ENCODE measurements at places on chromosomes 7 and 10. TPM values are rescaled to one million over a fixed set of nuclear protein-coding genes. Genes with fewer than 3 reads are reported as not detected.

- peak; percentile 19 for DNase-seq
- no peak overlapping the region for H3K27ac ChIP-seq
- peaks cover 79% of the 10 kb centered on the region for H3K27me3 ChIP-seq
- H3K36me3 ChIP-seq = no peaks in the 10 kb centered on the region
- H3K4me3 ChIP-seq = no peak overlapping the region
Observed at GRCh38 chr7:85191383-85191782, 4.5 kb upstream of the SEMA3D start.

DNA sequence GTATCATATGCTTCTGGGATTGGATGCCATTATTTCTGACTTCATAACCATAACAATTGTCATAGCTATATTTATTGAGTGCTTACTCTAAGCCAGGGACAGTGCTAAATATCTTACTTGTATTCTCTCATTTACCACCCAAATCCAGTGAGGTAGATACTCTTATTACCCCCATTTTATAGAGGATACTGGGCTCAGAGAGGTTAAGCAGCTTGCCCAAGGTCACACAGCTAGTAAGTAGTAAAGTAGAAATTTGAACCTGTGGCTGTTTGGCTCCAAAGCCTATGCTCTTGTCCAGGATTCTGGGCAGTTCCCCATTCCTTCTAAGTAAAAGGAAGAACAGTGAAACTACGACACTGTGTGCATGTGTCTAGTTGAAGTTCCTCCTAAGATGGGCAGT, 56.5 kb downstream of the COL13A1 start:
- H3K4me3 ChIP-seq = no peak overlapping the region
- no peak overlapping the region for H3K27ac ChIP-seq
- no peaks in the 10 kb centered on the region for H3K27me3 ChIP-seq
- no peaks in the 10 kb centered on the region for H3K36me3 ChIP-seq
- H3K4me1 ChIP-seq = peaks cover 6% of the 10 kb centered on the region

DNA sequence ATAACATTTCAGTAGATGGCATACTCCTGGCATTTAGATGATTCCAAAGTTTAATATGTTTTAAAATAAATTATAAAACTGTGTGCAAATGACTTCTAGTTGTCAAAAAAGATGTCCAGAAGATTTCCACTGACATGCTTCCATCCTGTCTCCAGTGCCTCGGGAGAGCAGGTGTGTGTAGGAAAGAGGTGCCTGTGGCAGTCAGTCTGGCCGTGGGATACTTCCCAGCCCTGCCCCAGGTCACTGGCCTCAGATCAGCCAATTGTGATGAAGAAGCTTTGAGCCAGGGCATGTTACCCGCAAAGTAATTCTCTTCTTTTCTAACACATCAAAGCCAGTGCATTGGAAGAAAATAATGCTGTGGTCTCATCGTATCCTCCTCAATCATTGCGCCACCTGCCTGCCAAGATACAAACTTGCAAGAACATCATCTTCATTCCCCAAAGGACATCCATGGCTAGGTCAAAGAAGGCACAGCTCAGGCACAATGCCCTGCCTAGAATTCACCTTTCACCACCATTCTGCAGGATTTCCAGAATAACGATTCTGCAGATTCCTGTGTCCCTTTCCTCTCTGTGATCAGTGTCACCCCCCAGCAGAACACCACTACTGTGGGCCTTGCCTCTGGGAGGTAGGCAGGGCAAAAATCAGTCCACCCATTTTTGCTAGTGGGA, 6.3 kb upstream of the KCNMA1 start:
- peaks cover 12% of the 10 kb centered on the region for H3K4me1 ChIP-seq
- H3K27me3 ChIP-seq = no peaks in the 10 kb centered on the region

DNA sequence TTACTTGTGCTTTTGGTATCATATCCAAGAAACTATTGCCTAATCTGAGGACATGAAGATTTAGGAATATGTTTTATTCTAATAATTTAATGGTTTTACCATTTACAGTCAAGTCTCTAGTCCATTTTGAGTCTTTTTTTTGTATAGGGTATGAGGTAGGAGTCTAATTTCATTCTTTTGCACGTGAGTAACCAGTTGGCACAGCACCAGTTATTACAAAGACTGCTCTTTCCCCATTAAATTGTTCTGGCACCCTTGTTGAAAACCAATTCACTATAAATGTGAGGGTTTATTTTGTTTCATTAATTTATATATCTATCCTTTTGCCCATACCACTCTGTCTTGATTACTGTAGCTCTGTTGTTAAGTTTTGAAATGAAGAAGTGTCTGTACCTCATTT, 381.6 kb downstream of the SUGCT start:
- peaks cover 6% of the 10 kb centered on the region for H3K4me1 ChIP-seq
- no peak overlapping the region for H3K4me3 ChIP-seq
- peak; percentile 53 for DNase-seq
- H3K27me3 ChIP-seq = no peaks in the 10 kb centered on the region

GRCh38 chr7:25287291-25287690, 59.0 kb upstream of the NPVF start:
- H3K4me1 ChIP-seq = no peaks in the 10 kb centered on the region
- H3K4me3 ChIP-seq = no peak overlapping the region
- H3K27ac ChIP-seq = no peak overlapping the region
- no peak for DNase-seq
- no peaks in the 10 kb centered on the region for H3K36me3 ChIP-seq

- H3K27me3 ChIP-seq = no peaks in the 10 kb centered on the region
- no peaks in the 10 kb centered on the region for H3K36me3 ChIP-seq
- H3K4me3 ChIP-seq = no peak overlapping the region
- DNase-seq = peak; percentile 25
Observed at GRCh38 chr7:22675421-22675820, 51.6 kb upstream of the IL6 start.

DNA sequence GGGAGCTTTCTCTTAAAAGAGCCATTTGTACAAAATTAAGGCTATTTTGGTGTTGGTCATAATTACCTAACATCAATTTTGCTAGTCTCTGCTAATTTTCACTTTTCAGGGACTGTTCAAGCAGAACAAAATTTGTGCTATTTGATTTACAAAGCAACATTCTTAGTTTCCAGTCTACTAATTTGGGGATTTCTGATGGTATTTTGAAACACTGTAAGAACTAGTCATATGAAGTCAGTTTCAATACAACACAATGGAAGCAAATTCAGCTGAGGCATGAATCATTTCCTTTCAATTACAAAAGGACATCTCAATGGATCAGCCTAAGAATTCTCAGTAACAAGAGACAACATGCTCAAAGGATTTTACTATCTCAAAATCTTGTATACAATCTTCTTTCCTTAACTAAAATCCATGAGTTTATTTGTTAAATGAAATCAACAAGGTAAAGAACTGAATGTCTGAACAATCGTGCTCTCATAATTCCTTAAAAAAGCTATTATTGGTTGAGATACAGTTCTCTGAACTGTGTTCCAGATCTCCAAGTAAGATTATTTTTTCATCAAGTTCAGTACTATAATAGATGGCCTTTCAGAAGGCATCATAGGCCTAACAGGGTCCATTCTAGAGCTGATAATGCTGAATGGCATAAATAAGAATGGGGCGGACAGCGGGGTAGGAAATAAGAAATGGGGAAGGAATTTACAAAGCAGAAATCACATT, 144.6 kb downstream of the NRCAM start:
- H3K4me3 ChIP-seq = no peak overlapping the region
- peak overlapping the region; percentile 88 for H3K27ac ChIP-seq
- H3K36me3 ChIP-seq = no peaks in the 10 kb centered on the region
- DNase-seq = peak; percentile 79
- no peaks in the 10 kb centered on the region for H3K27me3 ChIP-seq
- peaks cover 40% of the 10 kb centered on the region for H3K4me1 ChIP-seq

DNA sequence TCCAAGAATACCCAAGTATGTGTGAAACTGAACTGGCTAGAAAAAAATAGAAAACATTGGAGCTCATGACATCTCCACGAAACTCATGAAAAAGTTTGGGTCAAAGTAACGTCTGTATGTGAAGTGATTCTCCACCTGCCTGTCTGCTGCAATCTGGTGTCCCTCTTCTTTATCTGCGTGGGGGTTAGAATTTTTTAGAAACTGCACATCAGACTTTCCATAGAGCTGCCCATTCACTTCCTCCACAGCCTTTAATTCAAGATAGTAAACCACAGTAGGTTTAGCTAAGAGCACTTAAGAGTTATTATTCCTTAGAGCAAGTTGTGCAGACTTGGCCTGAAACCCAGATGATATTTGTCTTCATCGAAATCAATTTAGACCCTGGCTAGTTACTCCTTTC, 55.3 kb downstream of the SCIN start:
- H3K4me1 ChIP-seq = no peaks in the 10 kb centered on the region
- no peak overlapping the region for H3K4me3 ChIP-seq
- no peak overlapping the region for H3K27ac ChIP-seq
- no peak for DNase-seq
- H3K27me3 ChIP-seq = peaks cover 23% of the 10 kb centered on the region

DNA sequence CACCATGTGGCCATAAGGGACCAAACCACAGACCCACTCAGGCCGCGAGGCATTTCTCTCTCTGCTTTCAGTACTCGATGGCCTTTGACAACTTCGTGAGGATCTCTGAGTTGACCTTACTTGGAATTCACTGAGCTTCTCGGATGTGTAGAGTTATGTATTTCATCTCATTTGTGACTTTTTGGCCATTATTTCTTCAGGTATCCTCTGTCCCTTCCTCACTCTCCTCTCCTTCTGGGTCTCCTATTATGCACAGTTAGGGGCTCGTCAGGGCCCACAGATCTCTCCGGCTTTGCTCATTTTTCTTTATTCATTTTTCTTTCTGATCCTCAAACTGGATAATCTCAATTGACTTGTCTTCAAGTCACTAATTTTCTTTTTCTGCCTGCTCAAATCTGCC, 16.6 kb upstream of the FOXL3 start:
- no peak overlapping the region for H3K4me3 ChIP-seq
- no peaks in the 10 kb centered on the region for H3K36me3 ChIP-seq
- no peaks in the 10 kb centered on the region for H3K4me1 ChIP-seq
- DNase-seq = no peak
- no peak overlapping the region for H3K27ac ChIP-seq

Gene KLHL7
- total RNA-seq = 17.9 TPM

- no peak for DNase-seq
- no peaks in the 10 kb centered on the region for H3K36me3 ChIP-seq
- no peak overlapping the region for H3K27ac ChIP-seq
- no peaks in the 10 kb centered on the region for H3K4me1 ChIP-seq
Observed at GRCh38 chr10:60502621-60503020, 112.9 kb upstream of the ANK3 start.

GRCh38 chr7:32942415-32943251, 14.6 kb upstream of the FKBP9 start:
- peak overlapping the region; percentile 83 for H3K27ac ChIP-seq
- peaks cover 22% of the 10 kb centered on the region for H3K4me1 ChIP-seq
- no peaks in the 10 kb centered on the region for H3K27me3 ChIP-seq

DNA sequence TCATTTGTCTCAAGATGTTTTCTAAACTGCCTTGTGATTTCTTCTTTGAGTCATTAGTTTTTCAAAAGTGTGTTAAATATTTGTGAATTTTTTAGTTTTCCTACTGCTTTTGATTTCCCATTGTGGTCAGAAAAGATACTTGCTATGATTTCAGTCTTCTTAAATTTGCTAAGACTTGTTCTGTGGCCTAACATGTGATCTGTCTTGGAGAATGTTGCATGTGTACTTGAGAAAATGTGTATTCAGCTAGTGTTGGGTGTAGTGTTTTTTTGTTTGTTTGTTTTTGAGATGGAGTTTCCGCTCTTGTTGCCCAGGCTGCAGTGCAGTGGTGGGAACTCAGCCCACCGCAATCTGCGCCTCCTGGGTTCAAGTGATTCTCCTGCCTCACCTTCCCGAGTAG, 28.6 kb downstream of the BMPR1A start:
- no peaks in the 10 kb centered on the region for H3K27me3 ChIP-seq
- no peak overlapping the region for H3K4me3 ChIP-seq
- H3K36me3 ChIP-seq = no peaks in the 10 kb centered on the region
- H3K27ac ChIP-seq = no peak overlapping the region
- no peaks in the 10 kb centered on the region for H3K4me1 ChIP-seq

DNA sequence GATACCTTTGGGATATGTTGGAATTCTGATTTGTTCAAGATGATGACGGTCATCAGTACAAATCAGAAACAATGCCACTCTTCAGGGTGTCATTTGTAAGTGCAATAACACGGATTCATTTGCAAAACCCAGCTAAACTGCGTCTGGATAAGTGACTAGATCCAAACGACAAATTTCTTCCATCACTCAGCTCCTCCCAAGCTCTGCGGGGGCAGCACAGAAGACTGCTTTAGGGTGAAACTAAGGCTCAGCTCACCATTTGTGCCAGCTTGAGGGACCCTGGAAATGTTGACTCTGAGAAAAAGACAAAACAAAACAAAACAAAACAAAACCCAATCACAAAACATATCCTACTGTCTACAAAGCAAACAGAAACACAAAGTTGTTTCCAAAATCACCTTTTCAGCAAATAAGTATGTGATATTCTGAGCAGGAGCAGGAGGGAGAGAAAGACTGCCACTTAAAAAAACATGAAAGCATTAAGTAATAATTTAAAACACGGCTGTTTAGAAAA, 8.0 kb downstream of the EVX1 start:
- no peak for DNase-seq
- H3K4me1 ChIP-seq = peaks cover 19% of the 10 kb centered on the region
- no peak overlapping the region for H3K27ac ChIP-seq
- H3K27me3 ChIP-seq = no peaks in the 10 kb centered on the region

- H3K36me3 ChIP-seq = no peaks in the 10 kb centered on the region
- no peak overlapping the region for H3K27ac ChIP-seq
- no peak for DNase-seq
- H3K4me1 ChIP-seq = no peaks in the 10 kb centered on the region
- no peaks in the 10 kb centered on the region for H3K27me3 ChIP-seq
- no peak overlapping the region for H3K4me3 ChIP-seq
Observed at GRCh38 chr7:94452239-94452638, 57.4 kb upstream of the CASD1 start.

GRCh38 chr10:761376-761775, 71.9 kb upstream of the DIP2C start:
- no peak for DNase-seq
- no peak overlapping the region for H3K27ac ChIP-seq
- peaks cover 6% of the 10 kb centered on the region for H3K36me3 ChIP-seq
- no peaks in the 10 kb centered on the region for H3K4me1 ChIP-seq
- H3K4me3 ChIP-seq = no peak overlapping the region

DNA sequence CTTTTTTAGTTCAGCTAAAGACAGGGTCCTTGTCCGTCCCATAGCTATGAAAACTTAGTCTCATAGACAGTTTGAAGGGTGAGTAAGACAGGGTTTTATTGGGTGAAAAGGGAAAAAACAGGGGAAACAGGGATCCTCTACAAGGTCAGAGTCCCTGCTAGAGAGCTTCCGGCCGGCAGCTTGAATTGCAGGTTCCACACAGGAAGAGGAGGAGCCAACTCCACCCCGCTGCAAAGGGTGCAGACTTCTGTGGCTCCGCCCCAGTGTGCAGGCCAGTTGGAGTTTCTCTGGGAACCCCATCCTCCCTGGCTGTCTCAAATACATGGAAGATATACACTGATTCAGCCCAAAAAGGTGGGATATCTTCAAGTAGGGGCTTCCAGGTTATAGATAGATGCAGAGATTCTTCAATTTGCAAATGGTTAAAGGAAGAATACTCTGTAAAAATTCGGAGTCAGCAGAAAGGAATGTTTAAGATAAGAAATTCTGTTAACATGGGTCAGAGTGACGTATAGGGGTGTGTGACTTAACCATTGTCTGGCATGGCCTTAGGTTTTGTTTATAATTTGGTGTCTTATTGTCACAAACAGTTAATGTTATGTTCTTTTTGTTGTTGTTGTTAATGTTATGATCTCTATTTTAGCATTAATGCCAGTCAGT, 34.6 kb upstream of the HECW1 start:
- peaks cover 35% of the 10 kb centered on the region for H3K27me3 ChIP-seq
- no peaks in the 10 kb centered on the region for H3K36me3 ChIP-seq
- no peaks in the 10 kb centered on the region for H3K4me1 ChIP-seq
- DNase-seq = no peak
- no peak overlapping the region for H3K4me3 ChIP-seq

- H3K4me3 ChIP-seq = no peak overlapping the region
- no peaks in the 10 kb centered on the region for H3K27me3 ChIP-seq
- no peak overlapping the region for H3K27ac ChIP-seq
- H3K4me1 ChIP-seq = peaks cover 20% of the 10 kb centered on the region
Observed at GRCh38 chr7:36523371-36524101, 133.9 kb downstream of the ANLN start.

Gene HOXA11
- 0.84 TPM for total RNA-seq

Gene SFRP5
- total RNA-seq = not detected

Measured in MCF 10A (cell line).